ENCODE measurements at places on chromosomes 13 and 19. TPM values are rescaled to one million over a fixed set of nuclear protein-coding genes. Genes with fewer than 3 reads are reported as not detected.

Gene PSG1
- not detected for total RNA-seq

Gene ZNF528
- 29.8 TPM for total RNA-seq

Gene WDR87
- total RNA-seq, result not detected

Gene ZNF296
- total RNA-seq, result 1.7 TPM

Gene ZNF723
- not detected for total RNA-seq

Gene PTH2
- total RNA-seq, result not detected

Gene IL11
- not detected for total RNA-seq

Gene ZNF208
- total RNA-seq, result 6.4 TPM

Gene LSM4
- 72.3 TPM for total RNA-seq

Gene YJEFN3
- 6.6 TPM for total RNA-seq

Gene NPAS1
- 1.8 TPM for total RNA-seq

GRCh38 chr19:14150041-14150769, 13.8 kb upstream of the ASF1B start:
- DNase-seq, result no peak

GRCh38 chr13:56653043-56653442, 487.7 kb upstream of the PRR20A start:
- no peak for DNase-seq

GRCh38 chr19:7340959-7341837, 7.5 kb upstream of the ARHGEF18 start:
- peak; percentile 85 for DNase-seq

- no peak for DNase-seq
Measured at GRCh38 chr19:41795031-41795461, 1.3 kb upstream of the CEACAM3 start.

DNA sequence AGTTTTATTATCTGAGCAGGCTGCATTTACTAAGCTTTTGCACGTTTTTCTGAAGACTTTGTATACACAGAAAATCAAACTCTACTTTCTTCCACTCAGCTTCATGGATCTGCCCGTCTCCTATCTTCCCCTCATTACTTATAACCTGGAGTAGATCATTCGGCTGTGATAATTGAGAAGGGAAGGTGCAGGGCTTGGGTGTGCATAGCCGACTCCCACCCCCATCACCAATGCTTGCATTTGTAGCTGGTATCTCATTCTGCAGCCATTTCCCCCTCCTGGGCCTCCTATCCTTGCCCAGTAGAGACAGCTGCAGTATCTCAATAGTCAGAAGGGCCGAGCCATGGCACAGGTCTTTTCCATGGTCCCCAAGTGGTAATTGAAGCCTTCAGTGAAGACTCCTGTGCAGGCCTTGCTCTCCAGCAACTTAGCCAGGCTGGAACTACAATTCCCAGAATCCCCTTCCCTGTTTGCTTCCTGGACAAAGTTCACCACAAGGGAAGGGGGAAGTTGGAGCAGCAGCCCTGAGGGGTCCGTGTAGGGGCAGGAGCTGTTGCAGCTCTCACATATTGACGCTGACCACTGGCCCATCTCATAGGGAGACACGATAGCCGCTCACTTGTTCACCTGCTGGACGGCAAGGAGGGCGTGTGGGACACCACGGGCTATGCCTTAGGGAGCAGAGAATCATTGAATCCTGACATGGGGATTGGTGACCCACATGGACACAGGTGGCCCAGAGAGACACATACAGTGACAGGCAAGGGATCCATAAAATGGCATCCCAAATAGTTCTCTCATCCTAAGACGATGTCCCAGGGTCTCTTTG, 2.1 kb upstream of the SIGLEC8 start:
- DNase-seq, result no peak

- no peak for DNase-seq
Measured at GRCh38 chr13:35855531-35856019, 275.6 kb downstream of the DCLK1 start.

GRCh38 chr19:35142606-35143230, 337 bp upstream of the FXYD7 start:
- no peak for DNase-seq

DNA sequence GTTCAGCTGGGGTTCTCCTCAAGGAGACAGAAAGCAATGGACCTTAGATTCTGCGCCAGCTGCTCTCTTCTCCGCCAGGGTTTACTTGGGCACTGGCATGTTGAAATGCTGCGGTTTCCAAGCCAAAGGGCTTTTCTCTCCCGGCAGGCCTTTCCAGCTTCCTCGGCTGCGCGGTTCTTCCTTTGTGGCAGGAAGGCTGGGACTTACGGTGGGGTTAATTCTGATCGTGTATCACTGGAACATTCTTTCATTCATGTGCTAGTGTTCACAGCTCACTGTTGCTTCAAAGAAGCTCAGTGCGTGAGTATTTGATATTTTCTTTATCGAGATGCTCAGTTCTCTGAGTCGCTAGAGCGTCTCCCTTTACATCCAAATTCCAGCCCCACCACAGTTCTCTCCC, 723.2 kb downstream of the UQCRFS1 start:
- DNase-seq, result no peak

GRCh38 chr13:59865398-59865797, 298.3 kb downstream of the DIAPH3 start:
- no peak for DNase-seq

DNA sequence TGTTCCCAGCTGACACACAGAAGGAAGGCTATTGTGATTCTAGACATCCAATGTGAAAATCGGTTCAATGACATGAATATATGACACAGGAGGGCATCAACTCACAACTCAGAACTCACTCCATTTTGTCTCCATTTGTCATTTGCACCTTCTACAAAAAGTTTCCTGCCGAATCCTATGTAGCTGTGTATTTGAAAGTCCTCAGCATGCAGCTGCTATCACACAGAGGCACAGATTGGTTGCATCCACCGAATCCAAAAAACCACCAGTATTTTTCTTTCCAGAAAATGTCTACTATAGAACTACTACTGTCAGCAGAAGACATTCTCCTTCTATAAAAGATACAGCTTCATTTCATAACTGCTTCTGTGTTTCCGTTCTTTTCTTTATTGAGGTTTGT, 13.3 kb downstream of the PCDH9 start:
- no peak for DNase-seq

DNA sequence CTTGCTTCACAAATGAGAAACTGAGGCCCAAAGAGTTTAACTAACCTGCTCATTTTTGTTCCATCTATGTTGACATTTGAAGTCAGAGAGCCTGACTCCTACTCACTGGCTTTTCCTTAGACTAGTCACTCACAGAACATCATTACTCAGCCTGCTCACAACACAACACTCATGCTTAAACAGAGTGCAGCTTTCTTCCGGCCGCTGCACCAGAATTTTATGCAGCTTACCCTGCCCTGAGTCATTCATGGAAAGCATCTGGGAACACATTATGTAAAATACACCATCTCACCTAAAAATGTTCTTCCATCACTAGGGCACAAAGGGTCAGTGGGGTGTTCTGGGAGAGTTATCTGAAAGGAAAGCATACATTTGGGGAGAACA, 303.4 kb downstream of the SPRY2 start:
- no peak for DNase-seq

DNA sequence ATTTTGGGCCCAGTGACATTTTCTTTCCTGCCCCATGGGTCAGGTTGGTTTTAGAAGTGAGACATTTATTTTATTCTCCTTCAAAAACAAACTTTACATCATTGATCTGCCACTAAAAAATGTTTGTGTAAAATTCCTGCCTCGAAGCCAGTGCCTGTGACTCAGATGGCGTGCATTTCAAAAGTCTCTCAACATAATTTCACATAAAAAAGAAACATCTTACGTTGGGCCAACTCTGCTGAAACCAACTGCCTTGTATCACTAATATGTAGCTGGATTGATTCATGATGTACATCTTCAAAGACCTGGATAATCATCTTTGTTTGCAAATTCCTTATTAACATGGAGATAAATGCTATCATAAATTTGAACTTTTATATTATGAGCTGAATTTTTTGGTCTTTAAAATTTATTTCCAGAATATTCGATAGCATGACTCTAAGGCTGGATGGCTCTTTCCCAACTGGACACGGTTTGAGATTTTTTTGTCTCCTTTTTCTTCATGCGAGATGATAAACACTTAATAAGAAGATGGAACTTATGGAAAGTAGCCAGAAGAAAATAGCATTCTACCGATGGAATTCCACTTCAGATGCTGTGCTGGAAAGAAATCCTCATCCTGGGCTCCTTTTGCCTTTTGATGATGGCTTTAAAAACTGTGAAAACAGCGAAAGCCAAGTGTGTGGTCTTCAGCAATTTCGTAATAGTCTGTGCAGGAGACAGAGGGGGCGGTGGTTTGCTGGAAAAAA, 420.5 kb downstream of the FGF9 start:
- DNase-seq, result no peak

GRCh38 chr13:49369866-49370265, 74.0 kb downstream of the CAB39L start:
- no peak for DNase-seq

- no peak for DNase-seq
Measured at GRCh38 chr19:45177817-45178261, at the start of gene TRAPPC6A. Gene TRAPPC6A, minus strand, starts transcription at chr19:45178237. Its CDS starts 19 bp downstream, at chr19:45178218.

- DNase-seq, result no peak
Measured at GRCh38 chr19:40116075-40116474, 25.3 kb upstream of the ZNF780A start.

DNA sequence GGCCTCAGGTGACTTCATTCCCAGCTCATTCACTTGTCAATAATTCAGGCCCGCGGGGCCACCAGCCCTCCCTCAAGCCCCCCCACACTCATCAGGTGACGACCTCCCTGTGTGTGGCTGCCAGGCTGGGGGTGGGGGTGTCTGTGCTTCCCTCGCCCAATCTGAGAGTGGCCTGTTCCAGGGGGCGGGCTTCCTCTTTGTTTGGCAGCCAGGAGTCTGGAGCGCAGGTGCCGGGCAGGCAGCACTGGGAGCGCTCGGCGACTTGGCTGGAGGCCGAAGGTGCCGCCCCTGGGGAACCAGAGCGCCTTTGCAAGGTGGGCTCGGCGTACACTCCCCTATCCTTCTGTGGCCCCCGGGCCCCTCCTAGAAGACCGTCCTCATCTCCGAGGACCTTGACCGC, 5.4 kb upstream of the ZNF98 start:
- DNase-seq, result no peak

Measured in lower lobe of right lung (tissue), 2 donors.